GM12892 (cell line): ENCODE measurements at places on chromosomes 1 and 21.

GRCh38 chr1:96596226-96596922 is 125.2 kb upstream of the PTBP2 start:
- peak; percentile 5 for DNase-seq

- DNase-seq = no peak
These were observed 184.9 kb downstream of the URB2 start for GRCh38 chr1:229810961-229811360.

- no peak for DNase-seq
These were observed 8.4 kb downstream of the SLC1A7 start for GRCh38 chr1:53134042-53134485.

- DNase-seq = no peak
These were observed 29.6 kb downstream of the DNAH14 start for GRCh38 chr1:224959115-224959514.

DNA sequence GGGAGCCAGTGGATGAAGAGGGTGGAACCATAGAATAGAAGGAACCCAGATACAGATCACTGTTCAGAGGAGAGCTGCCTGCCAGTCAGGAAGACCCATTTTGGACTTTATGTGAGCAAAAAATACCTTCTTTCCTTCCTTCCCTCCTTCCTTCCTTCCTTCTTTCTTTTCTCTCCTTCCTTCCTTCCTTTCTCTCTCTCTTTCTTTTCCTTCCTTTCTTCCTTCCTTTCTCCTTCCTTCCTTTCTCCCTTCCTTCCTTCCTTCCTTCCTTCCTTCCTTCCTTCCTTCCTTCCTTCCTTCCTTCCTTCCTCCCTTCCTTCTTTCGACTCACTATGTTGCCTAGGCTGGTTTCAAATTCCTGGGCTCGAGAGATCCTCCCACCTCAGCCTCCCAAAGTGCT is 22.1 kb upstream of the FMOD start:
- DNase-seq = no peak
